ENCODE measurements at places on chromosomes 7 and 10. TPM values are rescaled to one million over a fixed set of nuclear protein-coding genes. Genes with fewer than 3 reads are reported as not detected.

The TCAF2 gene
- 33.9 TPM for total RNA-seq

The LIPK gene
- total RNA-seq = not detected

The C7orf57 gene
- total RNA-seq = 0.71 TPM

The HMX3 gene
- 0.19 TPM for total RNA-seq

- no peak overlapping the region for H3K27ac ChIP-seq
- H3K36me3 ChIP-seq = no peaks in the 10 kb centered on the region
- no peak for DNase-seq
- H3K27me3 ChIP-seq = peaks cover 5% of the 10 kb centered on the region
- no peaks in the 10 kb centered on the region for H3K4me1 ChIP-seq
- no peak overlapping the region for H3K4me3 ChIP-seq
Measured at GRCh38 chr7:121088870-121089269, 100.4 kb downstream of the CPED1 start.

- no peaks in the 10 kb centered on the region for H3K4me1 ChIP-seq
- H3K4me3 ChIP-seq = no peak overlapping the region
- no peaks in the 10 kb centered on the region for H3K27me3 ChIP-seq
Measured at GRCh38 chr10:114682532-114682931, 24.5 kb upstream of the ABLIM1 start.

Data from activated CD4-positive, alpha-beta memory T cell treated with anti-CD3 and anti-CD28 coated beads for 36 hours (primary cell).